Left cardiac atrium (tissue), 4 donors: ENCODE measurements at places on chromosomes 7 and 10. TPM values are rescaled to one million over a fixed set of nuclear protein-coding genes. Genes with fewer than 3 reads are reported as not detected.

- DNase-seq: no peak
Observed at GRCh38 chr10:372566-372965, 237.3 kb downstream of the ZMYND11 start.

Gene PLA2G12B
- 6.6 TPM for total RNA-seq

Gene HYAL4
- total RNA-seq: not detected

Gene LIPK
- total RNA-seq: not detected

- DNase-seq: peak; percentile 33
Observed at GRCh38 chr7:35261476-35262285, 7.8 kb upstream of the TBX20 start.

- peak; percentile 89 for DNase-seq
Observed at GRCh38 chr10:104254493-104255310, at the start of gene GSTO1. GSTO1 (plus strand) TSS chr10:104254892; CDS start chr10:104254929, 37 bp downstream.
